T-helper 1 cell (primary cell): ENCODE measurements at places on chromosomes 11 and 22.

DNA sequence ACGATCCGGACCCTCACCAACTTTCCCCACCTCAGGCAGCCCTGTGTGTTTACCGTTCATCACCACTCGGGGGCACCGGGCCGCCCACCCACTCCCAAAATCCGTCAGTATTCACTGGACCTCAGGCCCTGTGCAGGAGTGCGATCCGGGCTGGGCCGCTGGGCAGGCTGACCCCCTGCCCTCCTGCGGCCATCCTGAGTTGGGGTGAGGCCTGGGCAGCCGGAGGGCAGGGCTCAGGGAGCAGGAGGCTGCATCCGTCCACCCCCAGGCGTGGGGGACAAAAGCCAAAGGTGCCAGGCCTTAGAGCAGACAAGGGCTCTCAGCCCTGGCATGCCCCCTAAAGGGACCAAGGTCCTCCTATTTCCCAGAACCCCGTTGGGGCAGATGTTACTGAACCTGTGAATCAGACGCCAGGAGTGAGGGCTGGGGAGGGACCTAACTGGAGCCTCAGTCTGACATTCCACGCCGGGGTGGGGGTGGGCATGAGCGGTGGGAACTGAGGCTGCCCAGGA, 16.8 kb upstream of the TMEM191C start:
- no peak for DNase-seq

- no peak for DNase-seq
Measured at GRCh38 chr11:95516786-95517185, 272.8 kb downstream of the FAM76B start.

GRCh38 chr11:68271781-68272608, at the start of gene C11orf24:
Gene C11orf24, minus strand, starts transcription at chr11:68271973. Its CDS starts 8,206 bp downstream, at chr11:68263767.
- peak; percentile 89 for DNase-seq

DNA sequence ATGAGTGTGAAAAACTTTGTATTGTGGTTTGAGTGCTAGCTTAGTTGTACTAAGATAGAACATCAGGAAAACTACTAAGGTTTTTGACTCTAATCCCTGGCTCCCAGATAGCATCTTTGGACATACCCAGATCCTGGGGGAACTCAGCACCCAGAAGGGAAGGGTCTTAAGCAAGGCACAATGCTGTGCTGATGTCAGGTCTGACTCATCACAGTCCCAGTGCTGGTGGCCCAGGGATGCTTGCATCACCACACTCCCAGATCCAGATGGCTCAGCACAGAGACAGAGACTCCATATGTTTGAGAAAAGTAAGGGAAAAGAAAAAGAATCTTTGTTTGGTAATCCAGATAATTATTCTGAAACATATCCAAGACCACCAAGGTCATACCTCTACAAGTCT, 18.3 kb upstream of the OR56A3 start:
- DNase-seq, result no peak

DNA sequence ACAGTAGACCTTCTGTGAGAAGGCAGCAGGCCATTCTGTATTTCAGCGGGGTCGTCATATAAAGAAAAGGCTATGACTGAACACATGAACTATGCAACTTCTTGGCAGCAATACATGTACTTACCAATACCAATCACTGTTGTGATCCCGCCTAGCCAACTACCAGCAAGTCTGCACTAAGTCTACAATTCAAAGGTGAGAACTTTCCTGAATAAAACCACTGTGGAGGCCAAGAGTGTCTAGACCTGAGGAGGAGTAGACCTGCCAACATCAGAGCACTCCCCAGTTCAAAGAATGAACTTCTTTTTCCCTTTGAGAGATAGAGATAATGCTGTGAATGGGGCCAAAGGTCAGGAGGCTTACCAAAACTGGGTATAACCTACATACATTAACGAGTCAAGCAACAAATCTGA, 108.2 kb downstream of the SIK3 start:
- no peak for DNase-seq

DNA sequence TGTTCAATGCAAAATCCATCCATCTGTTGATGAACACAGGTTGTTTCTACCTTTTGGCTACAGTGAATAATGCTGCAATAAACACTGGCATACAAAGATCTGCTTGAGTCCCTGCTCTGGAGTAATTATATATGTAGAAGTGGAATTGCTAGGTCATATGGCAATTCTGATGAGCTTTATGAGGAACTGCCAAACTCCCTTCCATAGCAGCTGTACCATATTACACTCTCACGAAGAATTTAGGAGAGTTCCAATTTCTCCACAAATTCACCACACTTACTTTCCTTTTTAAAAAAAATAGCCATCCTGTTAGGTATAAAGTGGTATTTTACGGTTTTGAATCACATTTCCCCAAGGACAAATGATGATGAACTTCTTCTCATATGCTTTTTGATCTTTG, 62.2 kb downstream of the RSF1 start:
- no peak for DNase-seq

GRCh38 chr11:81359476-81359875, 1374.2 kb downstream of the FAM181B start:
- no peak for DNase-seq

DNA sequence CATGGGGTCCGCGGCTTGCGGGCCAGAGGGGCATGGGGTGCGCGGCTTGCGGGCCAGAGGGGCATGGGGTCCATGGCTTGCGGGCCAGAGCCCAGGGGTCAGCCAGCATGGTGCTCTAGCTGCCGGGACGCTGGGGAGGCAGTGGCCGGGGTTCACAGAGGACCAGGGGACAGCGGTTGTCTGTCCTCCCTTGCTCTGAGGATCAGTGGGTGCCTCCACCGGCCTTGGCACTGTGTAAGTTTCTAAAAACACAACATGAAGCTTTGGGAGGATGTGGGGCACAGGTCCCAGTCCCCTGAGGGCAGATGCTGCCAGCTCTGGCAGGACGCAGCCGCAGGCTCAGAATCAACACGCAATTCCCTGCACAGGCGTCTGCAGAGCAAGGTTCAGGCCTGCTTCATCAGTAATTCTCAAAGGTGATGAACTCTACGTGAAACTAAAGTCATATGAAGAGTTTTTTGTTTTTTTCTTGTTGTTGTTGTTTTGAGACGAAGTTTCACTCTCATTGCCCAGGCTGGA, 3.0 kb downstream of the MLC1 start:
- DNase-seq, result no peak

GRCh38 chr11:117442869-117443239, 115.2 kb downstream of the CEP164 start:
- DNase-seq, result no peak

DNA sequence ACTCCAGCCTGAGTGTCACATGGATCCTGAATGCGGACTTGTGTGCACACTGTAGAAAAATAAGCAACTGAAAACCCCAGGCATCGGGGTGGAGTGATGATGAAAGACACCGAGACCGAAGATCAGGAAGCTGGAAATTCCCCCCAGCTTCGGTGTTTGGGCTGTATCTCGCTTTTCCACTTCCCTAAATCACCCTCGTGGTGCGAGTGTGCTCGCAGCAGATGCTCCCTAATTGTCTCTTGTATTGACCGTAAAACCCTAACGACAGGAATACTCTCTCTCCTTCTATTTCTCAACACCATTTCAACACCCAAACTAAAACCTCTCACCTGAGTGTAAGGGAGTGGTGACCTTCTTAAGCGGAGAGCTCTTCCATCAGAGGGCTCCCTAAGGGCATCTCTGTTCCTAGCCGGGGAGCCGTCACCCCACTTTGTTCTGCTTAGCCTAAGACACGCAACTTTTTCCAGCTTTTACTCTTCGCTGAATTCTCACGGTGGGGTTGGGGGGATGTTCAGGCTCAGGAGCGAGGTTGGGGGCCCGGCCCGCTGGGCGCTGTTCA, 635 bp upstream of the GRK3 start:
- no peak for DNase-seq

- peak; percentile 23 for DNase-seq
Measured at GRCh38 chr11:120801801-120802689, 221.9 kb upstream of the TBCEL start.

GRCh38 chr11:65439331-65440181, 17.0 kb downstream of the NEAT1 start:
- DNase-seq, result no peak

DNA sequence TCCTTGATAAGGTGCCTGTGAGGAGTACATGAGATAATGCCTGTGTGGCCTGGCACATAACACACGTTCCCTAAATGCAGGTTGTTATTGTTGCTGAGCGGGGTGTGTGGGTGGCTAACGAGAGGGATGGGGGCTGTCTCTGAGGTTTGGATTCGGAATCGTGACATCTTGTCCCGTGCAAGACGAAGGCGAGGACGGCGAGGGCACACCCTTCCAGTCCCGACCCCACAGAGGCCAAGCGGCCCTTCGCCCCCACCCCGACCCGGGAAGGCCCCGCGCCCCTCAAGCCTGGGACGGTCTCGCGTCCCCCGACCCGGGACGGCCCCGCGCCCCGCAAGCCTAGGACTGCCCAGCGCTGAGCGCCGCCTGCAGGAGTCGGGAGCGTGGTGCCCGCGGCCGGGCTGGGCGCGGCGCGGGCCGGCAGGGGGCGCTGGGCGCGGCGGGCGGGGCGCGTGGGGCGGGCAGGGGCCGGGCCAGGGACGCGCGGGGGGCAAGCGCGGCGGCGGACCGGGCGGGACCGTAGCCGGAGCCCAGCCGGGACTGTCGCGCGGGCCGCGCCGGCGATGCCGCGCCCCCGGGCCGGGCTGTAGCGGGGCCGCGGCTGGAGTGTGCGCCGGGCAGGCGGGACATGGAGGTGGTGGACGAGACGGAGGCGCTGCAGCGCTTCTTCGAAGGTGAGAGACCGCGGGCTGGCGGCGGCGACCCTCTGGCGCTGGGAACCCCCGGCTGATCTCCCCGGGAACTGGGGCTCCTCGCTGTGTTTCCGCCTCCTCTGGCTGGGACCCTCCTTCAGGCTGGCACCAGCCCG, at the start of gene MYRF:
Gene MYRF, plus strand, starts transcription at position 520 of the 808 bp plus-strand sequence. Its CDS starts 109 bp downstream, at position 629.
- peak; percentile 28 for DNase-seq

DNA sequence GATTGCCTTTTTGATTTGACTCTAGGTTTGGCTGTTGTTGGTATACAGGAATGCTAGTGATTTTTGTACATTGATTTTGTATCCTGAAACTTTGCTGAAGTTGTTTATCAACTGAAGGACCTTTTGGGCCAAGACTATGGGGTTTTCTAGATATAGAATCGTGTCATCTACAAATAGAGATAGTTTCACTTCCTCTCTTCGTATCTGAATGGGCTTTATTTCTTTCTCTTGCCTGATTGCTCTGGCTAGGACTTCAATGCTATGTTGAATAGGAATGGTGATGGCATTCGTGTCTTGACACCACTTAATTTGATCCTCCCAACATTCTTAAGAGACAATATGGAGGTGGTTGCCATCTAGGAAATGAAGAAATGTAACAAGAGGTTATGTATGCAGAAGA, 388.1 kb upstream of the API5 start:
- DNase-seq, result no peak

DNA sequence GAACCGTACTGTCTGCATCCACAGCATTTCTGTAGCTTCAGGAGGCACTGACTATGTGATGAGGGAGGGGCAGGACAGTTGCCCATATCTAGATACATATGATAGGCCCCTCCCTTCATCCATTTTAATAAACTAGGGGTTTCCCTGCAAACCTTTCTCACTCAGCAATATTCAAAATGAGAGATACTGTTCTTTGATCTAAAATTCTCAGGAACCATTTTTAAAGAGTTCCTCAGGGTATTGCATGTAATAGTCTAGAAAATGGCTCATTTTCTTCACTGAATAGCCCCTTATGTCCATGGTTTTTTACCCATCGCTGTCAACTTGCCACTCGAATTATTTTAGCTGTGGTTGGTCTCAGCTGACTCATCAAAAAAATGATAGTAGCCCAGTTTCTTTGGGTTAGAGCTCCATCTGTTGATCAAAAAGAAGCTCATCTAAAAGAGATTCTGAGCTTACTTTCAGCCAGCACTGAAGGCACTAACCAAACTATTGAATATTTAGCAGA, 37.0 kb upstream of the DNAJB7 start:
- DNase-seq, result peak; percentile 66

- DNase-seq, result no peak
Measured at GRCh38 chr11:13341026-13341425, 63.4 kb downstream of the BMAL1 start.

GRCh38 chr11:62705413-62705812, 1.8 kb downstream of the BSCL2 start:
- DNase-seq, result no peak

DNA sequence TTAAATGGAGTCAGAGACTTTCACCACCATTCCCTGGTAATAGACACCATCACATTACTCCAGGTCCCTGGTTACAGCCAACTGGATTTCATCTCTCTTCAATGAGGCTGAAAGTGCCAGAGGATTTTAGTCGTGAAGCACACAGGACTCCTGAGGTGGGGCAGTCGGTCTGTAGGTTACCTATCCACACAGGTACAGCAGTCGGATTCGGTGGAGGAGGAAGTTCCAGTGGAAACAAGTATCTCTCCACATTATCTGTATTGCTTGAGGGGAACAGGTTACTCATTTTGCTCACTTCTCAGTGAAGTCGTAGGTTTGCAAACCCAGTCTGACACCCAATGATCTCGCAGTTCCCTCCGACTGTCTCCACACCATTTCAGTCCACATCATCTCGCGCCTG, 82.3 kb upstream of the TMEM45B start:
- no peak for DNase-seq

DNA sequence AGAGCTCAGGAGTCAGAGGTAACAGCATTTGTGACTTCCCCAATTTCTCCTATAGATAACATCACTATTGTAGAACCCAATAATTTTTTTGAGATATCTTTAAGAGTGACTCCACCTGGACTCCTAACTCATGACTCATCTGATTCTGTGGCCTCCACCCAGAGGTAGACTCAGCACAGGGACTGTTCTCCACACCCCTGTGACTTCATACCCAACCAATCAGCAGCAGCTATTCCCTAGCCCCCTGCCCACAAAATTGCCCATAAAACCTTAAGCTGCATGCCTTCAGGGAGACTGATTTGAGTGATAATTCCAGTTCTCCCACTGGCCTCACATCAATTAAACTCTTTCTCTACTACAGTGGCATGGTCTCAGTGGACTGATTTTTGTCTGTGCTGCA, 475.4 kb upstream of the FAT3 start:
- no peak for DNase-seq

- no peak for DNase-seq
Measured at GRCh38 chr11:35539781-35540281, 14.4 kb upstream of the PAMR1 start.

DNA sequence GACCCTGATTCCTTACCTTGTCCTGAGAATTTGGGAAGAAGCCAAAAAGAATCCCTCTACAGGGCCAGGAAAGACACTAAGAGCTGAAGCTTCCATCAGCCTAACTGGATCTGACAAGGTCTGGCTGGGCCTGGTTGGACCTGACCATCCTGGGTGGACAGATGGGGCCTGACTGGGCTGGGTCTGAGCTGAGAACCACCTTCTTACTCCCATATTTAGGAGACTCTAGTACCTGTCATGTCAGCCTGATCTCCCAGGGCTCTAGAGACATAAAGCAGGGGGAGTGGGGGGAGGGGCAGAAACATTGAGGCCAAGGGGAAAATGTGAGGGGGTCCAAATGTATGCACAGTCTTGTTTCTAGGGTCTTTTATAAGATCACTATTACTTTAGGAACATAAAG, 129.9 kb downstream of the BUD13 start:
- DNase-seq, result no peak
